ENCODE measurements at places on chromosomes 5 and 9.

DNA sequence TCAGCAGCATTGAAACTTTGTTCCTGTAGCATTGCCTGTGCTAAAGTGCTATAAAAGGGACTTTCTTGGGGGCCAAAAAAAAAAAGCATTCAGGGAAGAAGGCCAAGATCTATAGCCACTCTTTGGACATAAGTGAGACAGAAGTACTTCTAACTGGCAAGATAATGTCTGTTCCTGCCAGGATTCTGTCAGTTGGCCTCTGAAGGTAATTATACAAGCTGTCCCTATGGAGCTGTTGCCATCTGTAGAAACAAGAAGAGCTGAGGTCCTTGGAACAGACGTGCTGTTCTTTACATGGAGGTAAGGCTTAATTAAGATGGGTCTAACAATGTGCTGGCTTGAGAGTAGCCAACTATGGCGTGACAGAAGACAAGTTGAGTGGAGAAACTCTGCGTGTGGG, 9.7 kb downstream of the KIF20A start:
- DNase-seq: no peak

DNA sequence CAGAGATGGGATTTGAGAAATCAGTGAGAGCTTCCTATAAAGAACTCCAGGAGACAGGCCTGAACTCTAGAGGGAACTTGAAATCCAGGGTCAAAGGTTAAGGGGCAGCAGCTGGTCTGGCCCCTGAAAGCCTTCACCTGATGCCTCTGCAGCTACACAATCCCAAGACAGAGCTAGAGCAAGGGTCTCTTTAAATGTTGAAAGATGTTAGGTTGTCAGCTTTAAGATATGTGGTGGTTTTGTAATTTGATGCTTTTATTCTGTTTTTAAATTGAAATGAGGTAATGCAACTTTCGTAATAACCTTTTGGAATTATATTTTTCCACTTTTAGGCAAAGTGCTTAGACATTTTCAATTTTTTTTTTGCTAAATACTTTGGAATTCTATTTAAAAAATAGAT, 2.4 kb downstream of the SOWAHA start:
- DNase-seq: no peak

GRCh38 chr9:101369286-101369685, 15.5 kb downstream of the BAAT start:
- no peak for DNase-seq

DNA sequence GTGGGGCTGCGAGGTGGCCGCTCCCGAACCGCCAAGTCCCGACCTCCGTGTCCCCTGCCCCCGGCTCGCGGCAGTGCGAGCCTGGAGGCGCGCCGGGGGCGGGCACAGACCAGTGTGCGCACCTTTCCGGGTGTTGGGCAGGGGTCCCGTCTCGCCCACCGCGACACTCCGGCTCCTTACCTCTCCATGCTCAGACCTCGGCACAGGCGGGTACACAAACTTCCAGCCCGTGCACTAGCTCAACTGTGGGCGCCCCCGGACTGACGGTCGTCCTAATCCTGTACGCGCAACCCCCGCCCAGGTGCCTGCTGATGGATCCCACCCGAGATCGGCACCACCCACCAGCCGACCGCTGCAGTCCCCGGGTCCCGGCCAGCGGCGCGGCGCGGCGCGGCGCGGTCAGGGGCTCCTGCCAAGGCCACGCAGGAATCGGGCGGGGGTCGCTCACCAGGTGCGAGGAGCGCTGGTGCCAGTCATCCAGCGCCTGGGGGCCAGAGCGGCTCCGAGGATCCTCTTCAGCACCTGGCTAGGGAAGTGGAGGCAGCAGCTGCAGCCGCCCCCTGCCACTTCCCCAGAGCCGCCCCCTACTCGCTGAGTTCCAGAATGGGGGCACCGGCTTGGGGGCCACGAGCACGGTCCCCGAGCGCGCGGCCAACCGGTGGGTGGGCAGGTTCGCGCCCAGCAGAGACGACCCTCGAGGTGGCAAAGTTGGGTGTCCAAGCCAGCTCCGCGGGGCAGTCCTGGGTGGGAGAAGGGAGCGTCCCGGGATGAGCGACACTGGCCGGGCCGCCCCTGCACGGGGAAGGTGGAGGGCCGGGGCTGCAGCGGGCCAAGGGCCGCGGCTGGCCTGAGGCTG, 511 bp downstream of the SEMA5A start:
- DNase-seq: no peak

DNA sequence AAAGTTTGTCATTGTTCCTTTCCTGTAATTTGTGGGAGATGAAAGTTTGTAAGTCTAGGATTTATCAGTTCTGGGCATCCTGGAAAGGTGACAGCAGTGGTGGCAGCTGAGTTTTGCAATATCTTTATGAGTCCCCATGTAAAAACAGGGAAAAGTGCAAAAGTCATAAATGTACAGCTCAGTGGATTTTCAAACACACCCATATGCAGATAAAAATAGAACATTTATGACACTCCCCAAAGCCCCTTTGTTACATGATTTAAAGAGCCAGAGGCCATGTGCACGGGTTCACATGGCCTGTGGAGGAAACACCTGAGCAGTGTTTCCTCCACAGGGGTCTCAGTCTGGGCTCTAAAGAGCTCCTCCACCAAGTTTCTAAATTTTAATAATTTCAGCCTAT, 6.3 kb downstream of the TMEM38B start:
- no peak for DNase-seq

DNA sequence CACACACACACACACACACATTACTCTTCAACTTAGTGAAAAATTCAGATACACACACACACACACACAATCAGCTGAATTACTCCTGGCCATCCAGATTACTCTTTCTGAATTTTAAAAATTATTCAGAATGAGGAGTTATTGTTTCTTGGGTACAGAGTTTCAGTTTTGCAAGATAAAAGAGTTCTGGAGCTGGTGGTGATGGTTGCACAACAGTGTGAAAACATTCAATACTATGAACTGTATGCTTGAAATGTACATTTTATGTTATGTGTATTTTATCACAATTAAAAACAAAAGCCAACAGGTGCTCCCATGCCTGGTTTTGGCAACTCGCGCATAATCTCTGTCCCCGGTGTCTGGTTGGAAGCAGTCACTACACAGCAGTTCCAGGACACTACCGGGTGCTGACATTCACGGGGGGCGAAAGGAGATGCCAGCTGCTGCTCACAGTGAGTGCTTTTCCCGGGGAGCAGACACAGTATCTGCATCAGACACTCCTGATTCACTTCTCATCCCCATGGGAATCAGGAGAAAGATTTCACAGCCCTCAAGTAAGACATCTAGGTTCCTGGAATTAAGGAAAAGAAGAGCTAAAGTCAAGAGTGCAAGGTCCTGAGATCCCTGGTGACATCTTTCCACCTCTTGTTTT, 55.7 kb downstream of the LHFPL2 start:
- DNase-seq: no peak

- DNase-seq: no peak
Observed at GRCh38 chr9:18778846-18779245, 254.2 kb downstream of the SAXO1 start.

- no peak for DNase-seq
Observed at GRCh38 chr9:27473111-27473529, 51.0 kb upstream of the IFNK start.

DNA sequence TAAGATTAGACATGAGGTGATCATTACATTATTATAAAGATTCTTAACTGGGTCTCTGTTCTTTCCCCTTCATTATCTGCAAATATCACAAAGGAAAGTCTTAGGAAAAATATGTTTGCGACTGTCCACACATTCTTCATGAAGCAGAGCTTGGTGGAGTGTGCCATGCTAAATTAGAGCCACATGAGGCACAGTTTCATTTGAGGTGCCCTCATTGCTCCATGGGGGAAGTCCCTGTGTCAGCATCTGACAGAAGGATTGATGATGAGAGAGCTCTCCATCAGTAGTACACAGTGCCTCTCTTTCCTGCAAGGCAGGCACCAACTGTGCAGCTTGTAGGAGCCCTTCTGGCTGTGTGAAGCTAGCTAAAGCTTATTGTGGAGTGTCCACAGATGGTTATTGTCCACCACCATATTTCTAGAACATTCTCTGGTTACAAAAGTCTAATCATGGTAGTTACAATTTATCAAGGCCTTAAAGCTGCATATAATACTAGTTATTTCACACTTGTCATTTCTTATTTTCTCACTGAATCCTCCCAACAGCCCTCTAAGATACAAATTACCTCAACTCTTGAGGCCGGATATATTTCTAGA, 63.9 kb downstream of the C9orf152 start:
- no peak for DNase-seq

DNA sequence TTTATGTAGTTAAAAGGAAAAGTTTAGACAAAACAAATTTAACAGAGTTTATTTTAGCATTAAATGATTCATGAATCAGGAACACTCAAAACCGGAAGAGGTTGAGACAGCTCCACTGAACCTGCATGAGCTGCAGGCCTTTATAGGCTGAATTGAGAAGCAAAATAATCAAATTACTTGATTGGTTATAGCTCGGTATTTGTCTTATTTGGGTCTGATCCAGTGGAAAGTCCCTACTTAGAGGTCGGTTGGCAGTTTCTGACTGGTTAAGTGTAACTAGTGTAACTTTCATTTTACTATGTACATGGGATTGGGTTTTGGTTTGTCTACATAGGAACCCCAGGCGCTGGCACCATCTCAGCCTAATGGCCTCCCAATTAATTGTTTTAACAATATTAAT, 74.1 kb upstream of the PIK3R1 start:
- DNase-seq: no peak

Data from activated T-cell treated with anti-CD3 and anti-CD28 coated beads for 4 hours (primary cell).